ENCODE measurements at places on chromosomes 4 and X. TPM values are rescaled to one million over a fixed set of nuclear protein-coding genes. Genes with fewer than 3 reads are reported as not detected.

DNA sequence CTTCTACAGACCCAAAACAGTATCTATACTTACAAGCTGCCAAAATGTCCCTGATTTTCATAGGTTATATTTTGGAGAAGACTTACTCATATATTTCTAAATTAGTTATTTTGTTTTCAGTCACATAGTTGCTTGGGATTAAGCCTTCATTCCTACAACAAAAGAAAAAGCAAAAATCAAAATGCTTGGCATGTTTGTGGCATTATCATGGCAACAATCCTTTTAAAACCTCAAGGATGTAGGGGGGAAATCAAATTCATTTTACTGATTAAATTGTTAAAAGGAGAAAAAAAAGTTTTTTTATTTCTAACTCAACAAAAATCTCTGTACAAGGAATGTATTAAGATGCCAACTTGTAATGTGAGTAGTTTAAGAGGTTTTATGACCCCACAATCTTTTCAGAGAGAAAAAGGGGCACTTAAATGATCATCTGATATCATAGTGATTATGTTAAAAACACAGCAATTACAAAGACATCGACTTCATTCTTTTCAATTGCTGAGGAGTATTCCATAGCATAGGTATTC, 23.5 kb downstream of the TXK start:
- H3K36me3 ChIP-seq, result peaks cover 23% of the 10 kb centered on the region
- no peaks in the 10 kb centered on the region for H3K27me3 ChIP-seq
- H3K4me1 ChIP-seq, result peaks cover 28% of the 10 kb centered on the region

- no peak overlapping the region for H3K4me3 ChIP-seq
- H3K36me3 ChIP-seq, result no peaks in the 10 kb centered on the region
- H3K27ac ChIP-seq, result no peak overlapping the region
These were observed 1201.9 kb downstream of the STIM2 start for GRCh38 chr4:28062562-28062961.

- no peak for DNase-seq
- no peak overlapping the region for H3K4me3 ChIP-seq
- no peak overlapping the region for H3K27ac ChIP-seq
These were observed 163.4 kb downstream of the PTTG2 start for GRCh38 chr4:38123555-38123954.

GRCh38 chr4:95511477-95511876, 37.3 kb downstream of the UNC5C start:
- H3K4me3 ChIP-seq, result no peak overlapping the region
- DNase-seq, result no peak
- H3K4me1 ChIP-seq, result no peaks in the 10 kb centered on the region
- no peak overlapping the region for H3K27ac ChIP-seq
- no peaks in the 10 kb centered on the region for H3K27me3 ChIP-seq
- H3K36me3 ChIP-seq, result no peaks in the 10 kb centered on the region

- H3K4me1 ChIP-seq, result no peaks in the 10 kb centered on the region
- no peaks in the 10 kb centered on the region for H3K36me3 ChIP-seq
These were observed 102.4 kb downstream of the CPE start for GRCh38 chr4:165481053-165481835.

GRCh38 chr4:101730291-101731117, 60.0 kb upstream of the BANK1 start:
- H3K27me3 ChIP-seq, result peaks cover 10% of the 10 kb centered on the region
- H3K4me1 ChIP-seq, result no peaks in the 10 kb centered on the region
- DNase-seq, result peak; percentile 56
- no peak overlapping the region for H3K4me3 ChIP-seq
- H3K27ac ChIP-seq, result no peak overlapping the region

GRCh38 chrX:137151403-137151802, 117.6 kb upstream of the GPR101 start:
- H3K4me1 ChIP-seq, result no peaks in the 10 kb centered on the region
- no peak for DNase-seq
- no peak overlapping the region for H3K27ac ChIP-seq

DNA sequence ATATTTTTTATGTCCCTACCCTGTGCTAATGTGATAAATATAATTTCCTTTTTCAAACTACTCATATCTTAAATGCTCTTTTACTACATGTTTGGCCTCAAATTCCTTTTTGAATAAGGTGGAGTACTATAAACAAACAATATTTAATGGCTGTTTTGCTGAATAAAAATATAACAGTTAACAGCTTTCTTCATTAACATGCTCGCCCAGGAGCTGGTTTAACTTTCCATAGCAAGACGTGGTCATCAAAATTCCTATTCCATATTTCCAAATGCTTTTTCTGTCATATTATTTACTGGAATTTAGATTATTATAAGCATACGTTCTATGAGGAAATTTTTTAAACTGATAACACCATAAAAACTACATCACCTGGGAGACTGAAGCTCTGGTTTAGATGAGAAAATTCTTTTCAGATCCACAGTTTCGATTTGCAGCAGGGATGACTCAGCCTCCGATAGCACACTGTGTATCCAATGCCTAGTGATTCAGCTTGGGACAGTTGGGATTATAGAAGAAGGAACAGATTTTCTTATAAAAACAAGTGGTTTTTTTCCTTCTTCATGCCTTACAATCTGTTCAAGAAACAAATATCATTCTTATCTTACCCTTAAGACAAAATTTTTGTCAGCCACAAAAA, 129.1 kb downstream of the FBXO8 start:
- no peak overlapping the region for H3K4me3 ChIP-seq
- peaks cover 13% of the 10 kb centered on the region for H3K27me3 ChIP-seq
- H3K36me3 ChIP-seq, result no peaks in the 10 kb centered on the region
- no peak overlapping the region for H3K27ac ChIP-seq

DNA sequence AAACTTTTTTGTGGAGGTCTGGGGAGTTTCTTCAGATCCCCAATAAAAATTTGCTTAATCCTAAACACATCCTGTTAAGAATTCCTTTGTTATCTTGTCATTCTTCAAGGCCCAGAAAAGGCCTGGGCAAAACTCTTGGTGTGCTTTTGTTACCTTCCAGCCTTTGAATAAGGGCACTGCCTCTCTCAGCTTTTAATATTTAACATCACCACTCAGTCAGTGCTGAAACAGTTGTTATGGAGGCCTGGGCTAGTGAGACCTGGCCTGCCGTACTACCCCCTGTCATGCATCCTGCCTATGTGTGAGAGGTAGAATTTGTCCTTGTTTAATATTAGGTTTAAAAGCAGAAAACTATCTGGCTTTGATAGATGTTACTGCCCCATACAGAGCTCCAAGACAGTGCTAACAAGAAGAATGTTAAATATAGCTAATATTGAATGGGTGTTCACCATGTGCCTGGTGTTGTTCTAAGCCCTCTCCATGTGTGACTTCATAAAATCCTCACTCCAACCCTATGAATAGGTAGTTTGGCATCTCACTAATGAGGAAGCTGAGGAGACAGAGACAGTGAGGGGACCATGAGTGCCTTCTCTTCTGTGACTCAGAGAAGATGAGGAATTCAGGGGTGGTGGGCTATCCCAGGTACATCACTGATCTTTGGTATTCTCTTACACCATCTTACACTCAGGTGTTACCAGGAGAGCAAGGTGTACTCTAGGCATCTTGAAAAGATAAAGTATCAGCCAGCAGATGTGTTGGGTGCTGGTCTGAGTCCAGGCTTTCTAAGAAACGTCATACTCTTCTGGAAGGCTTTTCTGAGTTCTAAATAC, 6.2 kb downstream of the PPP1R2C start:
- H3K27ac ChIP-seq, result no peak overlapping the region
- H3K4me3 ChIP-seq, result no peak overlapping the region
- no peaks in the 10 kb centered on the region for H3K36me3 ChIP-seq
- no peaks in the 10 kb centered on the region for H3K4me1 ChIP-seq

DNA sequence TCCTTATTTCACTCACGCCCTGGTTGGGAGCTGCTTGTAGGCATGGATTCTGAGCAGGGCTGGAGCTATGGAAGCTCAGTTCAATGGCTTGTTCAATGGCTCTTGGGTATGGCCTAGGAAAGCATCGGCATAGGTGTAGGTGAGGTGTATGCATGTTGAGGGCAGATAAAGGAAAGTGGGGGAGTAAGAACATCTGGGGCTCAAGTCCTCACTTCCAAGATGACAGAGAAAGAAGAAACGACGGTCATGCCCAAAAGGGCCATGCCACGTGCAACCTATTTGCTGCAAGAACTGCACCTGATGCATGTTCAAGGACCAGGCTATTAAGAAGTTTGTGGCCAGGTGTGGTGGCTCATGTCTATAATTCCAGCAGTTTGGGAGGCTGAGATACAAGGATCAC, 23.4 kb downstream of the SCD5 start:
- DNase-seq, result no peak
- no peak overlapping the region for H3K27ac ChIP-seq
- no peaks in the 10 kb centered on the region for H3K4me1 ChIP-seq

DNA sequence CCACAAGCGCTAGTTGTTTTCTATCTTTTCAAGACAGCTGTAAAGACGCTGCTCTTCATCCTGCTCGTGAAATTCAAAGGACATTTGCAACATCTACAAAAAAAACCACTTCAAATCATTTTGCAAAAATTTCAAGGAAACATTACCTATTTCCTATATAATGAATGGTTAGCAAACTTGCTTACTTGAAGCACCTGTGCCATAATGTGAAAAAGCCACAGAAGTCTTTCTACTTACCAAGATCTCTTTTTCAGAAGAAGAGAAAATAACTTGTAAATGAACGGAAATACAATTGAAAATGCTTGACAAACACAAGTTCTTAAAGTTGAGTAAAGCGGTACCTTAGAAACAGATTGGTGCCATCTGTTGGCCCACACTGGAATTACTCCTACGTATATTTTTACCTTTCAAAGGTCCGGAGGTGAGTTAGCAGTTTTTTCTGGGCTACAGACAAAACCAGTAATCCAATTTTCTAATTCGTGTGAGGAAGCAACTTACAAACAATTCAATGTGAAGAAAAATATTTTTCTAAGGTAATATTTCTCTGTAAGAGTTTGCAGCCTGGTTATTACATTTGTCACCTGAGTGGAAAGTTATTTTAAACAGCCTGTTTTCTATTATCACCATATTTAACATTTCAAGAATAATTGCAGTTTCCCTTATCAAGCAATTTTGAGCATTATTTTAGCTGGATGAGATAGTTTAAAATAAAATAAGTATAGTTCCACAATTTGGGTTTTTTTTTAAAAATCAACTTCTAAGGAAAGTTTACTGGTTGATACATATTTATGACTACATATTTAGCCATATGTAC, at the start of gene TLR6:
TSS of gene TLR6 (minus strand) at position 294 of the 814 bp plus-strand sequence. CDS start 27,344 bp downstream, outside the sequence.
- peaks cover under 1% of the 10 kb centered on the region for H3K36me3 ChIP-seq
- peak within 1 kb of the TSS; percentile 77 for H3K4me3 ChIP-seq
- H3K27ac ChIP-seq, result peak within 1 kb of the TSS; percentile 85
- DNase-seq, result peak; percentile 70

DNA sequence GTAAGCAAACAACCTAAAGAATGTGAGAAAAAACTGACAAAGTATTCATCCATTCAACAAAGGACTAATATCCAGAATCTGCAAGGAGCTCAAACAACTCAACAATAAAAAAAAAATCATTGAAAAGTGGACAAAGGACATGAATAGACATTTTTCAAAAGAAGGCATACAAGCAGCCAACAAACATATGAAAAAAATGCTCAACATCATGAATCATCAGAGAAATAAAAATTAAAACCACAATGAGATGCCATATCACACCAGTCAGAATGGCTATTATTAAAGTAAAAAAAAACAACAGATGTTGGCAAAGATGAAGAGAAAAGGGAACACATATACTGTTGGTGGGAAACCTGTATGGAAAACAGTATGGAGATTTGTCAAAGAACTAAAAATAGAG, 120.7 kb upstream of the ADGRL3 start:
- H3K4me3 ChIP-seq, result no peak overlapping the region
- no peaks in the 10 kb centered on the region for H3K36me3 ChIP-seq

DNA sequence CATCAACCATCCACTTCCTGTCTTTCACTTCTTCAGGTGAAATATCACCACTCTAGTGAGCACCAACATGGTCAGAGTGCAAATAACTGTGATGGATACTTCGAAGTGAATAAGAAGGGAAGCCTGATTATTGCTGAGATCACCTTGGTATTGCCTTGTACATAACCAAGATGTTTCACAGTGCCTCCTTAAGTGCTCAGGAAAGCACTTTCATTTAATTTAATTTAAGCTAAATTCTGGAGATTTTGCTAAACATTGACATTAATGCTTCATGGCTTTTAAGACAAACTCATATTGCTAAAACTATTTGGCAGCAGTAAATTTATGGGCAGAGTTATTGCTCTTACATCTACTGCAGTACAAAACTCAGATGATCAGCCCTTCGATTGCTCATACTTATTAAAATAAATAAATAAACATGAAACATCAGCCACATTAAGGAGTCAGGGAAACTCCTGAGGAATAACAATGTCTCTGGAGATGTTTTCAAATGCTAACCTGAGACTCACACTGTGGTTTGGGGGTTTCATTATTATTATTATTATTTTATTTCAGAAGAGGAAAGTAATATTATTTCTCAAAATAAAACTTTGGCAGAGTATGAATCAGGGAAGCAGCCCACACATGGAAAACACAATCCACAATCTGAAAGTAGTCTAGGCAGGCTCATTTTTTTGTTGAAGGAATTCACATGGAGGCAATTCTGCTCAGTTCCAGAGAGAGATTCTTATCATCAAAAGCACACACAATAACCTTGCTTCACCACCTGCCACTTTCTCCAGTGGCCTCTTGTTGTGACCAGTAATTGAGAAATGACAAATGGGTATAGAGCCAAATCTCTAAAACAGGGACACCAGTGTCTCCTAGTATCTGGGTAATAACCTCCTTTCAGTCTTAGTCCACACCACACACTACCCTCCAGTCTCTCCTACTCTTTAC, 344.2 kb downstream of the MAPK10 start:
- no peaks in the 10 kb centered on the region for H3K36me3 ChIP-seq
- no peaks in the 10 kb centered on the region for H3K4me1 ChIP-seq
- no peak overlapping the region for H3K4me3 ChIP-seq
- H3K27ac ChIP-seq, result no peak overlapping the region

- no peaks in the 10 kb centered on the region for H3K36me3 ChIP-seq
- no peaks in the 10 kb centered on the region for H3K4me1 ChIP-seq
- no peak for DNase-seq
These were observed 25.2 kb upstream of the ZFX start for GRCh38 chrX:24124244-24124799.

GRCh38 chr4:76607266-76607799, 172.3 kb downstream of the SHROOM3 start:
- no peak overlapping the region for H3K27ac ChIP-seq
- DNase-seq, result no peak
- no peaks in the 10 kb centered on the region for H3K36me3 ChIP-seq
- no peak overlapping the region for H3K4me3 ChIP-seq
- peaks cover 10% of the 10 kb centered on the region for H3K27me3 ChIP-seq
- no peaks in the 10 kb centered on the region for H3K4me1 ChIP-seq

DNA sequence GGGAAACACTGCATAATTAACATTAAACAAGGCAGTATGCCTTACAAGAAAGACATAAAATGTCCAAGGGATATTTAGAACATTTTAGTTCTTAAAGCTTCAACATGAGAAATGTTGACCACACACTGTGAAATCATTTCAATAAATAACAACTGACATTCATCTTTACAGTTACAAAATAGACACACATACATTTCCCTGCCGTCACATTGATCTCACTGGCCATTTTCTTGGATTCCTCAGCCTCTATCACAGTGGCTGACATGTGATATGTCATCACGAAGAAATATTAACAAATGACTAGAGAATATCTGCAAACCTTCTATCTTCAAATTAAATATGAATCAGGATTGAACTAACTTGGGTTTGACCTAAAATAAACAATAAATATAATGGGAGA, 1.9 kb downstream of the CXCL2 start:
- H3K27me3 ChIP-seq, result peaks cover 42% of the 10 kb centered on the region
- no peak overlapping the region for H3K27ac ChIP-seq
- H3K36me3 ChIP-seq, result no peaks in the 10 kb centered on the region

Gene UCHL1
- total RNA-seq, result not detected

Gene EIF4E
- total RNA-seq, result 80.1 TPM

Gene ZNF674
- total RNA-seq, result 7.4 TPM

Gene TMPRSS11B
- not detected for total RNA-seq

Gene CHRDL1
- not detected for total RNA-seq

Data from activated CD4-positive, alpha-beta memory T cell treated with anti-CD3 and anti-CD28 coated beads, Interleukin-2, amount 10 ng/mL, durations not matched to agents 7 days and 5 days (primary cell).